ENCODE measurements at places on chromosomes 7 and 10.

- DNase-seq: no peak
Observed at GRCh38 chr7:142414135-142414534, 156.3 kb upstream of the PRSS58 start.

GRCh38 chr10:11482306-11482705, 129.1 kb downstream of the USP6NL start:
- no peak for DNase-seq

- no peak for DNase-seq
Observed at GRCh38 chr7:138170959-138171703, 94.9 kb downstream of the AKR1D1 start.

GRCh38 chr10:31751051-31751737, 177.4 kb downstream of the ARHGAP12 start:
- no peak for DNase-seq

GRCh38 chr10:35182631-35183510, 56.2 kb downstream of the CREM start:
- DNase-seq: no peak

DNA sequence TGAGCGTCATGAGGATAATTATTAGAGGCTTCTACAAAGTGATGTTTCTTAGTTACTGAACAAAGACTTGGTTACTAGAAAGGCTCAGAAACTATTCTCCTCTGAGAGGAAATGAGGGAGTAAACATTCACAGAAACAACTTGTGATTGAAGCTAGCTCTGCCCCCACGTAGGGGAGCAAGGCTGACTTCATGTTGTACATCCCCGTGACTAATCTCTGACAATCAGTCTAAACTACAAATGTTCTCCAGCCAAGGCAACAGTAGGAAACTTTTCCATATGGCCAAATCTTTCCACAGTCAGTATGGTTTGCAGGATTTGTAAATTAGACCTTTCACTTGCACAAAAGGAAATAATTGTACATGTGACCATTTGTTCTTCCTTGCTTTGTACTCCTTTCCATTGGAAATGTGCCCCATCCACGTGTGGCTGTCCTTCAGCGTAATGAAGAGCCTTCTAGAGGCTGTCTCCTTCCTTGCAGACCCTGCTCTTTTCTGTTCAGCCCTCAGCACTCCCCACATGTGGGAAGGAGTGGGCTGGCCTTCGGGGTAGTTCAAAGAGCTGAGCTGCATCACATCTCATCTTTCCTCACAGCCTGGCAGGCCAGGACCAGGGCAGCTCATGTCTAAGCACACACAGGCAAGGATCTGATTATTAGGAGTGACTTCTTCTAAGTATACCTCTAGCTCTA, 93.5 kb downstream of the PCGF5 start:
- no peak for DNase-seq

DNA sequence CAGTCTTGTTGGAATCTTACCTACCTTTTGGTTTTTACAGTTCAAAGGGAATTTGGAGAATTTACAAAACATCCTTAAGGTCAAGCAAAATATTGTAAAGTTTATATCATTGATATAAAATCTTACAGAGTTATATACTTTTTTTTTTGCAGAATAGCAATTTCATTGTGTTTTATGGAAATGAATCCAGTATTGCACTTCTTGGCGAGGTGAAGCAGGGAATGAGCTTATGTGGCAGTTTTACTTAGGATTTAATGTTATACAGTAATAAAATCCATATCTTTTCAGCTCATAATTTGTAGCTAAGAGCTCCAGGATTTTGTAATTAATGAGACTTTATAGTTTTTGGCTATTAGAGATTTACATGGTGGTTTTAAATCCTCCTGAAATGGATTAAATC, 5.0 kb downstream of the PRKAR2B start:
- no peak for DNase-seq

GRCh38 chr10:74760086-74760979, 66.1 kb upstream of the KAT6B start:
- no peak for DNase-seq

DNA sequence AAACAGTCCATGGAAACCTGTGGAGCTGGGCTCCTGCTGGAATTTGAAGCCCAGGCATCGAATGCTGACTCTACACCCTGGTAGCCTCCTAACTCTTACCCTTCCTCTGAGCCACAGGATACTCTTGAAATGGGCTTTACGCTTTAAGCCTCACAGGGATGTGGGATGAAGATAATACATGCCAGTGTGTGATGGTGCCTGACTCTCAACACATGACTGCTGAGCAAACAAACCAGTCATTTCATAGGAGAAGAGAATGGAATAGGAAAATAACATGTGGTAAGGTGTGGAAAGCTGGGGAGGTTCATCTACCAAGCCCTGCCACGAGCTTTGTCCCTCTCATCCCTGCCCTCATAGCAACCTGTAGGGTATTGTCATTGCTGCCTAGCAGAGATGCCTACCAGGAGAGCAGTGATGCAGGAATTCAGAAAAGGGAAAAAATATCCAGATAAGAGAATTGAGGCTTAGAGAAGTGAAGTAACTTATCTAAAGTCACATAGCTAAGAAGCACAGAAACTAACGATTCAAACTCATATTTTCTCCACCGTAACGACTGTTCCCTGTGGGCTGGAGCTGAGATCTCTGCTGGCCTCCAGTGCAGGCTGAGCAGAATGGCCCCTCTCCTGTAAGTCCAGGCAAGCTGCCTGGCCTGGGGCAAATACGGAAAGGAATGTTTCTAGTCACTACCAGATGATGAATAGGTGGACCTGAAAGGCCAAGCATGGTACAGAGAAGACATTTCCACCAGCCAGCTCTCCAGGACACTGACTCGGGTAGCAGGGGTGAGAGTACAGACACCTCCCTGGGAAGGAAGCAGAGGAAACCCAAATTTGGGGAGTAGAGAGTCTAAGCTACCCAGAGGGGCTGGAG, 90.2 kb upstream of the DUSP5 start:
- DNase-seq: no peak

GRCh38 chr10:107859065-107859464, 694.6 kb upstream of the SORCS1 start:
- DNase-seq: no peak

GRCh38 chr7:39969431-39969830, 19.4 kb downstream of the CDK13 start:
- no peak for DNase-seq

DNA sequence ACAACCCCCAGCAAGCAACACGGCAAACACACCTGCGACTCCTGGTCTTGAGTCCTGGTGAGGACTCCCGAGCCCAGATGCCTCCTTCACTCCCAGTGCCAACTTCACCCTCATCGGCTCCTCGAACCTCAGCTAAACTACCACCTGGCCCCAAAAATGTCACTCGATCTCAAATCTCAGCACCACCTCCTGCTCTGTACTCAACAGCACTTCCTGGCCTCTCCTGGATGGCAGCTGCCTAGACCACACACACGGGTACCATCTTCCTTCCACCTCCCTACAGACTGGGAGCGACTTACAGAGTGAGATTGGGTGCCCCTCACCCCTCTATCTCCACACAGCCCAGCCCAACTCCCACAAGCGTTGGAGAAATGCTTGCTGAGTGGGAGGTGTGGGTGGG, 123.9 kb upstream of the MGMT start:
- no peak for DNase-seq

Measured in stimulated activated CD4-positive, alpha-beta T cell treated with anti-CD3 and anti-CD28 coated beads, Interleukin-1b, Interleukin-23, amount 100 ng/mL, for 1 hour (primary cell).